Adrenal gland (tissue), 19 donors: ENCODE measurements at places on chromosomes 16 and 17. TPM values are rescaled to one million over a fixed set of nuclear protein-coding genes. Genes with fewer than 3 reads are reported as not detected.

- H3K27ac ChIP-seq = no peak overlapping the region
- H3K4me1 ChIP-seq = no peaks in the 10 kb centered on the region
- H3K36me3 ChIP-seq = no peaks in the 10 kb centered on the region
These were observed 1.9 kb downstream of the OR1F1 start for GRCh38 chr16:3189869-3190268.

The EVPLL gene
- not detected for total RNA-seq

GRCh38 chr17:327296-327695, 25.3 kb downstream of the RPH3AL start:
- DNase-seq = no peak
- peaks cover 28% of the 10 kb centered on the region for H3K4me1 ChIP-seq
- no peak overlapping the region for H3K27ac ChIP-seq
- peaks cover 13% of the 10 kb centered on the region for H3K36me3 ChIP-seq
- H3K27me3 ChIP-seq = no peaks in the 10 kb centered on the region

The UTS2R gene
- total RNA-seq = not detected

DNA sequence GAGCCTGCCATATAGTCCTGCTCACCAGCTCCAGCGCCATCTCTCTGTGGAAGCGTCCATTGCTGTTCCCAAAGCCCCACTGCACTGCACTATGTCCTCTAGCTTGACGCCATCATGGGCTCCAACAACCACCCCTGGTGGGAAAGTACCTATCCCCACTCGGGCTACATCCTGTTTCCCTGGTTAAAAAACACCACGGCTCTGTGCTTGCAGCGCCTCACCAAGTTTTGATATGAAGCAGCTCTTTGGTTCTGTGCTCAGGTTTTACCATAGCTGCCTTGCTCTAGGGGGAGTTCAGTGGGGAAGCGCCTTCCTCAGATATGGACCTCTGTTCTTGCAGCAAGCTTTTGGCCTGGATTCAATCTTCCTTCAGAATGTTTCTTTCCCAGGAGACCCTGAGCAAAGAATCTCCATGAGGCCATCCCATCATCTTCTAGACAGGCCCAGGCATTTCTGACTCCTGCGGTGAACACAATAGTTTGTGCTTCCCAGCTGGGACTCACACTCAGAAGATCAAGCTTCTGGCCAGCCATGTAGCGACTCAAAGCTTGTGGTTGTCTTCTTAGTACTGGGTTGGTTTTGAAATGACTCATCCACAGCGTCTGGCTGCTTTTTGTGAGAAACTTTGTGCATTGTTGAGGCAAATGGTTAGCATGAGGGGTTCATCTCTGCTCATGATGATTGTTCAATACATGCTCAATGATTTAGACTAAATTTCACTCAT, 39.5 kb downstream of the DYNLRB2 start:
- H3K27ac ChIP-seq = no peak overlapping the region
- no peak overlapping the region for H3K4me3 ChIP-seq
- DNase-seq = no peak
- no peaks in the 10 kb centered on the region for H3K27me3 ChIP-seq
- H3K4me1 ChIP-seq = no peaks in the 10 kb centered on the region
- H3K36me3 ChIP-seq = no peaks in the 10 kb centered on the region

DNA sequence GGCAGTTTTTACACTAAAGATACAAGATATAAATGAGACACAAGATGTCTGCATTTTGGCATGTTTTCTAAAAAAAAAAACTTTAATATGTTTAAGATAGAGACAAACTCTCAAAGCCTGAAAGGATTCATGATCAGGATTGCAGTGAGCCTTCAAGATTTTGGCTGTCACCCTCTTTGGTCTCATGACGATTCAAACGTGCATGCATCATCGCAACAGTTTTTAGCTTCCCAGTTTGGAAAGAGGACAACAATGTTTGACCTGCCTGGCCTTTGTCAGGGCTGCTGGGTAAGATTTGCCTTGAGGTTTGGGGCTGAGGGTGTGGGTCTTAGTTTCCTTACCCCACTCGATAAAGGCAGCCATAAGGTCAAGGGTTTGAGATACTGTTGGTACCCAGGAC, 134.1 kb downstream of the RGS9 start:
- no peak for DNase-seq
- no peaks in the 10 kb centered on the region for H3K27me3 ChIP-seq
- no peaks in the 10 kb centered on the region for H3K36me3 ChIP-seq
- no peak overlapping the region for H3K4me3 ChIP-seq

DNA sequence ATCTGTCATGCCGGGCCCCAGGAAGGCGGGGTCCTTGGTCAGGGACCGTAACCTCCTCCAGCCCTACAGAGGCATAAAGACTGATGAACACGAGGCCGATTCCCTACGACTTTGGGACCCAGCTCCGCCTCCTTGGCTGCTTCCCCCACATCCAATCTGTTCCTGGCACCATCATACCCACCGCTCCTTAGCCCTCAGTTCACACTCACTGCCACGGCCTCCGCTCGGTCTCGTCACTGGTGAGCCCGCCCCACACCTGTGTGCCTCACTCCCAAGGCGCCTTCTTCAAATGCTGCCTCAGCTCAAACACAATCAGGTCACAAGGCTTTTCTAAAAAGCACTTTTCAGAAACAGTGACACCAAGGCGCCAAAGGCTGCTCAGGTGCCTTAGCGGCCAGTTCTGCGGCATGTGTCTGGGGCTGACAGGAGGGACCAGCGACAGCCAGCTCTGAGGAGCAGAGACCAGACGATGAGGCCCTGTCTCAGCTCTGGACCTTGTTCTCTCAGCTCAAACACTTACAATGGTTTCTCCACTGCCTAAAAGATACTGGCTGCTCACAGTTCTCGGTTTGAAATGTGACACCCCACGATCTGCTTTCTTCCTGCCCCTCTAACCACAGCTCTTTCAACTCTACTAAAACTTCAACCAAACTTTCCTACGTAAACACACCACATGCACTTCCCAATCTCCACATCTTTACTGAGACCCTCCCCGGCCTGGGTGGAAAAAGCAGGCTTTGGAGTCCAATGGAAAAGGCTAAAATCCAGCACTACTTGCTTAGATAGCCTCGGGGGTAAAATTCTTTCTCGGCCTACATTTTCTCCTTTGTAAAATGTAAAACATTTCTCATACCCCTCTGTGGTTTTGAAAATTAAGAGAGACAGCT, 33.2 kb downstream of the CYB5D2 start:
- H3K36me3 ChIP-seq = no peaks in the 10 kb centered on the region
- no peaks in the 10 kb centered on the region for H3K27me3 ChIP-seq
- no peak overlapping the region for H3K27ac ChIP-seq
- H3K4me3 ChIP-seq = no peak overlapping the region
- H3K4me1 ChIP-seq = no peaks in the 10 kb centered on the region

The GUCY2D gene
- not detected for total RNA-seq

- peak; percentile 48 for DNase-seq
- no peaks in the 10 kb centered on the region for H3K27me3 ChIP-seq
- H3K36me3 ChIP-seq = no peaks in the 10 kb centered on the region
- H3K4me3 ChIP-seq = peak overlapping the region; percentile 30
These were observed 630 bp downstream of the GRB2 start for GRCh38 chr17:75404731-75405364.

GRCh38 chr17:8148560-8148959, 3.6 kb downstream of the PER1 start:
- peaks cover 76% of the 10 kb centered on the region for H3K36me3 ChIP-seq
- H3K27ac ChIP-seq = peak overlapping the region; percentile 81
- H3K4me3 ChIP-seq = no peak overlapping the region
- no peaks in the 10 kb centered on the region for H3K27me3 ChIP-seq
- DNase-seq = no peak
- peaks cover 43% of the 10 kb centered on the region for H3K4me1 ChIP-seq

The KCTD13 gene
- 22.5 TPM for total RNA-seq

The ULK2 gene
- 32.0 TPM for total RNA-seq

DNA sequence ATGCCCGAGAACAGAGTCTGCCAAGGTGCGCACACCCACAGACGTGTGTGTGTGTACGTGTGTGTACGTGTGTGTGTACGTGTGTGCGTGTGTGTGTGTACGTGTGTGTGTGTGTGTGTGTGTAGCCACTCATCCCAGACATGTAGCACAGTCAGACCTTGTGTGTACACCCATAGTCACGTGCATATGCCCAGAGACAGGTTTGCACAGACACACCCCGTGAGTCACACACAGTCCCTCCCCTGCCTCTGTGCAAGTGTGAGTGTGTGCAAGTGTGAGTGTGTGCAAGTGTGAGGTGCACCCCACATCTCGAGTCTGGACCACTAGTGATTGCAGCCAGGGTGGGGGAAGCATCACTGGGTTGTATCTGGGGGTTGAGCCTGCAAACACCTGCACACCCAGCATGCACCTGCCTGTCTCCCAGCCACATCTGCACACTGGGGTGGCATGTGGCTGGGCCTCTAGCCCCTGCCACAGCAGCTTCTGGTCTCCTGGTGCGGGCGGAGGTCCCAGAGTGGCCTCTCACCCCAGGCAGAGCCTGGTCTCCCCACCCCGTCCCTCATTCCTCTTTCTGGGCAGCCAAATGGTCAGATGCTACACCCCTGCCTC, 23.6 kb downstream of the BAHCC1 start:
- H3K36me3 ChIP-seq = no peaks in the 10 kb centered on the region
- H3K4me3 ChIP-seq = no peak overlapping the region
- H3K4me1 ChIP-seq = peaks cover 62% of the 10 kb centered on the region
- DNase-seq = no peak

The SRRM2 gene
- 164 TPM for total RNA-seq

The MPP2 gene
- 2.0 TPM for total RNA-seq

GRCh38 chr16:48680881-48681280, 70.9 kb upstream of the N4BP1 start:
- no peaks in the 10 kb centered on the region for H3K36me3 ChIP-seq
- H3K4me1 ChIP-seq = no peaks in the 10 kb centered on the region
- H3K4me3 ChIP-seq = no peak overlapping the region
- no peak overlapping the region for H3K27ac ChIP-seq

DNA sequence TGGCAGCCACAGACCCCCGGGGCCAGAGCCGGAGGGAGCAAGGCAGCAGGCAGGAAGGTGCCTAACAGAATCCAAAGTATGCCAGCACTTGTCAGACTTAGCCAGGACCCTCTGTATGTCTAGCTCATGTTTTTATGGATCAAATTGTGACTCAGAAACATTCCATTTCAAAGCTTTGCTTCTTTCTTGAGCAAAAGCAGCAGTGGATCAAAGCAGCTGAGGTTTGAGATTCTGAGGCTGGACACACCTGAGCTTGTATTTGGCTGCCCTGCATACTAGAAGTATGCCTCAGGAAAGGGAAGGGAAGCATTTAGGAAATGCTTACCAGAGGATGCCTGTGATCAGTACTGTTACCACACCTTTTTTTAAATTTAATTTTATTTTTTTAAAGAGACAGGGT, 5.7 kb upstream of the MYO1C start:
- no peak for DNase-seq
- H3K27me3 ChIP-seq = no peaks in the 10 kb centered on the region
- H3K27ac ChIP-seq = no peak overlapping the region
- no peaks in the 10 kb centered on the region for H3K36me3 ChIP-seq
- no peak overlapping the region for H3K4me3 ChIP-seq
- no peaks in the 10 kb centered on the region for H3K4me1 ChIP-seq

DNA sequence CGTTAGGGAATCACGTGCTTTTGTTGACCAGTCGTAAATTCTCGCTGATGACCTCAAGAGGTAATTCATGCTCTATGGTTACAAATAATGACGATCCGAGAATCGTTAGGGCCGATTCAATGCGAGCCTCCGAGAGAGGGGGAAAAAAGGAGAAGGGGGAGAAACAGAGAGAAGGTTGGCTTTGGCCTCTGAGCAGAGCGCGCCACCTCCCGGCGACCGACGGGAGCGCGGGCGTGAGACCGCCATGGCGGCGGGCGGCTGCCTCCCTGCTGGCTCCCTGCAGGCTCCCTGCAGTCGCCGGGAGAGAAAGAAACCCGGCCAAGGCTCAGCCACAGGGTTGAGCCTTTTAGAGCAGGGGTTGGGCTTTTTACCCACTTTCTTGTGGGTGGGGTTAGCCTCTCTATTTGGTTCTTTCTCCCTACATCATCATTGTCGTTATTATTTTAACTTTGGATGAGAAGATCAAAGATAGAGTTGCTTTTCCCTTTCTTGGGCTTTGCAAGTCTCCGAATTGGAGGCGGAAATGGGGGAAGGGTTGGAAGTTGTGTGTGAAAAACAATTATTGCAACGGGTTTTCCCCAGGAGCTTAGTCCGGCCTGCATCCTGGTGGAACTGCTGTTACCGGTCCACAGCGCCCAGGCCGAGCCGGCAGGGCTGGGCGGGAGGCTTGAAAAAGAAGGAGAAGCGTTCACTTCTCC, 410 bp upstream of the HOXB5 start:
- peak; percentile 86 for DNase-seq
- no peak overlapping the region for H3K4me3 ChIP-seq
- peak overlapping the region; percentile 66 for H3K27ac ChIP-seq
- H3K27me3 ChIP-seq = no peaks in the 10 kb centered on the region
- H3K36me3 ChIP-seq = no peaks in the 10 kb centered on the region
- no peaks in the 10 kb centered on the region for H3K4me1 ChIP-seq

DNA sequence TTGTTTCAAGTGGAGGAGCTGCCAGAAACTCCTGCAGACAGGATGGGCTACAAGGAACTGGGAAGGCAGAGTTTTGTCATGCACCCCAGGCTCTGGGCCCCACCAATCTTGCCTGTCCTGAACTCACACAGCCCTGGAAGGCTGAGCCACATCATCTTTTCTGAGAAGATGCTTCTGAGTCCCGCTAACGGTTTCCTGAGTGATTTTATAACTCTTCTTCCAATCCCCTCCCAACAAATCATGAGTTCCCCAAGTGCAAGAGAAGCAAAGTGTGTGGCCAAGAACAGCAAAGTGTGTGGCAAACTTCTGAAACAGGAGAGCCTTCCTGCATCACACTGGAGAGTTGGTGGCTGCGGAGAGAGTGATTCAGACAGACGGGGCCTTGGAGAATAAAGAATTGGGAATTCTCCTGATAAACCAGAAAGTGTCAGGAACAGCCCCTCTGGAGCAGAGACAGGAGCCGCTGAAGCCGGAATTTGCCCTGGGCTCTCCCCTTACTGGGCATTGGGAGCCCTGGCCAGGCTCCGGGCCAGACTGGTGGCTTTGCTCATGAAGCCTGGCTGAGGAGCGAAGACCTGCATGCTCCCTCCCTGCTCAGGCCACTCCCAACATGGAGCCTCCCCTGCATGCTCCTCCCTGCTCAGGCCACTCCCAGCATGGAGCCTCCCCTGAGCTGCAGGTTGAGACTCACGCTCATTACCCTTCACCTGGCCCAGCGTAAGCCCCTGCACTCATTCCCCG, 47.2 kb downstream of the PITPNM3 start:
- H3K36me3 ChIP-seq = no peaks in the 10 kb centered on the region
- no peaks in the 10 kb centered on the region for H3K4me1 ChIP-seq
- DNase-seq = peak; percentile 44
- no peaks in the 10 kb centered on the region for H3K27me3 ChIP-seq
- H3K27ac ChIP-seq = no peak overlapping the region

DNA sequence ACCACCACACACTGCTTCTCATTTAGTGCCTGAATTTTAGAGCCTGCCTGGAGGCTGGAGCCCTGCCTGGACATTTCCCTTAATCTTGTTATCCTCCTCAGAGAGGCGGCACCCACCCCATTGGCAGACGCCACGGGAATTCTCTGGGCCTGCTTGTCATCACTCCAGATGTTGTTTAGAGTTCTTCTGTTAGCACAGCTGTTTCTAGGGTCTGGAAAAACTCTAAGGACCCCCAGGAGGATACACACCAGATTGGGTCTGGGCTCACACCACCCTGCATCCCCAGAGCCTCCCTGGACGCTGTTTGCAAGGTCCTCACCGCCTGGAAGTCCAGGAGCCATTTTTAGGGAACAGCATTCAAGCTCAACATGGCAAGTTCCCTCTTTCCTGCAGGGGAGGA, 565 bp upstream of the XAF1 start:
- peak overlapping the region; percentile 73 for H3K27ac ChIP-seq
- no peak for DNase-seq
- peak overlapping the region; percentile 55 for H3K4me3 ChIP-seq
- peaks cover 25% of the 10 kb centered on the region for H3K4me1 ChIP-seq

- H3K4me1 ChIP-seq = no peaks in the 10 kb centered on the region
- H3K4me3 ChIP-seq = no peak overlapping the region
- no peaks in the 10 kb centered on the region for H3K36me3 ChIP-seq
- no peak overlapping the region for H3K27ac ChIP-seq
- no peak for DNase-seq
These were observed 109.9 kb downstream of the SDK2 start for GRCh38 chr17:73534209-73534909.

The OR3A1 gene
- 0.25 TPM for total RNA-seq
